ENCODE measurements at places on chromosomes 4 and X. TPM values are rescaled to one million over a fixed set of nuclear protein-coding genes. Genes with fewer than 3 reads are reported as not detected.

Gene CASK
- 37.5 TPM for total RNA-seq

Gene TEX13D
- not detected for total RNA-seq

Gene ATP2B3
- not detected for total RNA-seq

Gene WAS
- total RNA-seq: 0.17 TPM

Gene PAGE2
- not detected for total RNA-seq
